ENCODE measurements at places on chromosomes 16 and 17.

- no peak for DNase-seq
These were observed 106.3 kb upstream of the HSBP1 start for GRCh38 chr16:83701494-83701893.

DNA sequence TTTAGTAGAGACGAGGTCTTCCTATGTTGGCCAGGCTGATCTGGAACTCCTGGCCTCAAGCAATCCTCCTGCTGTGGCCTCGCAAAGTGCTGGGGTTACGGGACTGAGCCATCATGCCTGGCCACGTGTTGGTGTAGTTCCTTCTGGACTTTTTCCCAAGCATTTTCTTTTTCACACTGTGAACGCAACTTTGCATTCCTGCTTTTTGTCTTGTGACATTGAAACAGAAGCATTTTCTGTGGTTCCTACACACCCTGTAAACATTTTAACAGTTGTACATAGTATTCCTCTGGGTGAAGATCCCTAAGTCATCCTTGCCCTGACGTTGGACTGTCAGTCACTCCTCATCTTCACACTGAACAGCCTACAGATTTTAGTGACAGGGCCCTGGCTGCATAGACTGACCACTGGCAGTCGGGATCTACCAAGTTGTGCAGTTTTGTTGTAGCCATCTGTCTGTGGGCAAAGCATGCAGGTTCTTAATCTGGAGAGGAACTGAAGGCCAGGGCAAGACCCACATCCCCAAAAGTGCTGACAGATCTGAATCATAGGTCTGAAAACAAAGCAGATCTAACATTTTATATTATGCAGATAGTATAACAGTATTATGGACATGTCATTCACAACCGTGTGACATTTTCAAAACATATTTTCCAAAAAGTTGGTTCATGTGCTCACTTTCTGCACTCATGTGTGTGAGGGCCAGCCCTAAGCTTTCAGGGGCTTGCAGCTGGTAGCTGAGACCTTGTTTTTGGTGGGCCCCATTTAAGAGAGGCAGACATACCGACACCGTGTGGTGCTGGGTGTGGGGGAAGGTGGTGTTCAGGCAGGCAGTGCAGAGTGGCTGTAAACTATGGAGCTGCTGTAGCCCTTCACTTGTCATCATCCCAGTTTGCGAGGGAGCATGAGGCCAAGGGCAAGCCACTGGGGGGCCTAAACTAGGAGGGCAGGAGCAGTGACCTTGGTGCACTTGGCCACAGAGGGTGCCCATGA, 59.9 kb downstream of the EPN2 start:
- no peak for DNase-seq

DNA sequence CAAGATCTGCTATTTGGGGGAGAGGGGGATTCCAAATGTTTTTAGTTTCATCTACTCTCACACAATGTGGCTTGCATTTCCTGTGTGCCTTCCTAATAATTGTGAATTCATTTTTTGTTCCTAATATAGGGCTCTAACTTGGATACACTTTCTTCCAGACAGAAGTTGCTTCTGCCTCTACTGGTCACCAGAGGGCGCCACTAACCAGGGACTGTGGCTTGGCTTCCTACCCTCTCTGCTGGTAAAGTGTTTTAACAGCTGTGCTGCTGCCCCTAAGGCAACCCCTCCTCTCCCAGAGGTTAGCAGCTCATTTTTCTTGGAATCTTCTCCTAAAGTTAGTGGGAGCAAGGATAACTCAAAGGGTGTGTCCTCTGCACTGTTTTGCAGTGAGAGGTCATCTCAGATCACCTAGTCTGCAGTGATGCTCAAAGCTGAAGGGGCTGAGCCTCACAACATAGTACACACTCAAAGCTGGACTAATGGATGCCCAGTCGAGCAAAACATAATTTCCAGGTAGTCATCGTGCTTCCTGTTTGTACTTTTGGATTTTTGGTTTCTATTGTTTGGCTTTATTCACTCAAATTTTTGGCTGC, 5.0 kb upstream of the PRSS54 start:
- peak; percentile 14 for DNase-seq

- no peak for DNase-seq
These were observed 19.4 kb downstream of the CDYL2 start for GRCh38 chr16:80784951-80785350.

DNA sequence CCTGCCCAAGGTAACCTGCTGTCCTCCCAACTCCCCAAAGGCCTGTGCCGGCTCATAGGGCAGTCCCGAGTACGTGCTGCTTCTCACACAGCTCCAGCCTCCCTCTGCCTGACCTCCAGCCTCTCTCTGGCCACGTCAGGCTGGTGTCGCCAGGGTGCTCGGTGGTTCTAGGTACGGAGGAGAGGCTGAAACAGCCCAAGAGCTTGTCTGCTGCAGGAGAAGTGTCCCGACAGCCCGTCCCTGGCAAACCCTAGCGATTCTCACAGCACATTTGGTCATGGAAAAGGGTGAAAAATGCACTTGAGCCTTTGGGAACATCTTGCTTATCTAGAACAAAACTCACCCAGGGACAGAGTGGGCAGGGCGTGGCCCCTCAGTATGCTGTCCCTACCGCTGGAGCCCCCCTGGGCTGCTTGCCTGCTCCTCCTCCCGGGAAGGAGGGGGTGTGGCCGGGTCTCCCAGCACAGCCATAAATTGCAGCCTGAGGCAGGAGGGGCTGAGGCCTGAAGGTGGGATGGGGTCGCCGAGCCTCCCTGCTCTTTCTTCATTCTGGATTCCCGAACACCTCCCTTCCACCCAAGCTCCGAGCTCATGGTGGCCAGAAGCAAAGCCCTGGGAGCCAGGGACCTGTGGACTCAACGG, 40.4 kb downstream of the TIMM22 start:
- no peak for DNase-seq

DNA sequence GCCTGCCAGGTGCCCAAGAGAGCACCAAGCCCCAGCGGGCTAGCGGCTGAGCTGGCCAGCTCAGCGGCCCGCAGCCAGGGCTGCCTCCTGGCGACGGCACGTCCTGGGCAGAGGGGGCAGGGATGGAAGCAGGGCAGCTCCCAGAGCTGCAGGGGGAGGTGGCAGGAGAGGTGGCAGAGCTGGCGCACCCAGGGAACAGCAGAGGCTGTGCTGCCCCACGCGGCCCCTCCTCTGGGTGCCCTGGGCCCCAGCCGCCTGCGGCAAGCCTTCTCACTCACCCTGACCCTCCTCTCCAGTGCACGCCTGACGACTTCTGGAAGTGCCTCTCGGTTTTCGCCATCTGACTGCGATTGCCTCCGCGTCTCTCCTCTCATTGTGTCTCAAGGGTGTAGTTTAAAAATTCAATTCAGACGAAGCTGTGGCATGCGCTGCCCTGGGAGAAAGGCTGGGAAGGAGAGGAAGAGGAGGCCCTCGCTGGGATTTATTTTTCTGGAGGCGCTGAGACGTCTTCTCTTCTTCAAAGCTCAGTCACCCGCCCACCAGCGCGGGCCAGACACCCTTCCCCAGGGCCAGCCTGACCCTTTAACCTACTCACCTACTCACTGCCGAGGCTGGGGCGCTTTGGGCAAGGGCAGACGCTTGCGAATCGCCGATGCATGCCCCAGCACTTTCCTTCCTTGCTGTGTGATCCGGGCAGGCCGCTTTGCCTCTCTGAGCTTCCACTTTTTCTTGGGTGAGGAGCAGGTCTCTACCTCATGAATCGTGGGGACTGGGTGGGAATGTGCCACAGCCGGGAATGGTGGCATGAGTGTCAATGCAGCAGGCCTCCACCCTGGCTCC, 24.9 kb downstream of the GSE1 start:
- DNase-seq = no peak

GRCh38 chr16:54843424-54843750, 87.3 kb upstream of the IRX5 start:
- DNase-seq = no peak

All from CD4-positive, alpha-beta T cell treated with Interferon alpha-2 for 1 hour (primary cell).